Stimulated activated CD8-positive, alpha-beta memory T cell treated with anti-CD3 and anti-CD28 coated beads, Interleukin-4, amount 100 ng/mL, for 1 hour (primary cell): ENCODE measurements at places on chromosomes 5 and 9.

GRCh38 chr9:110048976-110049698 lies 158.8 kb downstream of the C9orf152 start:
- no peak for DNase-seq

GRCh38 chr5:39082995-39083394 lies 8.8 kb upstream of the RICTOR start:
- no peak for DNase-seq

DNA sequence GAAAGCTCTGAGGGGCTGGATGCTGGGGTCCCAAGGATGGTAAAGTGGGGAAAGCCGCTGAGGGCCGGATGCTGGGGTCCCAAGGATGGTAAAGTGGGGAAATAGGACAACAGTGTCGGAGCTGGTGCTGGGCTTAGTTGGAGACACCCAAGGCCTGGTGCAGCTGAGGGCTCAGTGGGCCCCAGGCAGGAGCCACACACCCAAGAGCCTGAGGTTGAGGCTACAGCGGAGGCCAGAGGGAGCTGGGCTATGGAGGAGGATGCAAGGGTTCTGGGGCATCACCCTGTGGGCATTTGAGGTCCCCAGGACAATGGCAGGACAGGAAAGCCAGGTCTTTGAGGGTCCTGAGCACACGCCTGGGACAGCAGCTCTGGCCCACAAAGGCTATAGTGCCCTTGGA lies 19.1 kb upstream of the SLC9A3 start:
- no peak for DNase-seq

- no peak for DNase-seq
Measured at GRCh38 chr9:38713426-38713825, 6.5 kb downstream of the FAM240B start.
